Muscle of leg (tissue), 16 donors: ENCODE measurements at places on chromosomes 3 and 15. TPM values are rescaled to one million over a fixed set of nuclear protein-coding genes. Genes with fewer than 3 reads are reported as not detected.

Gene CSPG5
- 1.4 TPM for total RNA-seq

Gene RTP4
- 0.27 TPM for total RNA-seq

Gene TEX264
- 25.4 TPM for total RNA-seq

Gene USP13
- 32.3 TPM for total RNA-seq

Gene GOLGA6L22
- under 0.01 TPM for total RNA-seq

Gene CA12
- 2.2 TPM for total RNA-seq

Gene KCNMB3
- total RNA-seq: 2.1 TPM
